ENCODE measurements at places on chromosomes 3 and 15.
A peak's percentile ranks its signal among the peaks of the same experiment; 100 is the strongest.

DNA sequence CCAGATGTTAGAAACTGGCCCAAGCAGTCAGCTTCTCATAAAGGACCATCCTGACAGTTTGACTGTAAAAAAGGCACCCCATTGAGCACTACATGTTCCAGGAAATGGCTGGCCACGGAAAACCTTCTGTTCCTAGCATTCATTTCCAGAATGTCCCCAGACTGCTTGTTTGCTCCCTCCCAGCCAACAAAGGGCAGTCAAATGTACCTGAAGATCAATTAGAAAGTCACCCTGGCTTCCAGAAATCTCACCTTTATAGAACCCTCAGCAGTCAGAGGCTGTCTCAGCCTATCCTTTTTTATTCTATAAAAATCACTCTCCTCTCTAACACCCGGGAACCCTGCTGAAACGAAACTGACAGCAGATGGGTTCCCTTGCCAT is 784 bp upstream of the SAMMSON start:
- DNase-seq = peak; percentile 9

DNA sequence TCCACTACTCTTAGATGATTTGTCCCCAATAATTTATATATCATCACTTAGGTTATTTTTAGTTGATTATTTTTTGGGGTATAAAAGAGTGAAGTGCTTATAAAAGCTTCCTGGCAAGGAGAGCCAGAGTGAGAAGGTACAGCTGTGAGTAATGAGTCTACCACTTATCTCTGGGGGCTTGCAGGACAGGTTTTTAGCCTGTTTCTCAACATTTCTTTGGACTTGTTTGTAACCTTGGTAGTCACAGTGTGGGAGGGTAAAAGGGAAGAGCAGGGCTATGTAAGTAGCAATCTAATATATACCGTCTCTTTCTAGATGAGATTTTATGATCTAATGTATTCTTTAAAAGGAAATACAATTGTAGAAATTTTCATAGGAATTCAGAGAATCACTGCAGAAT is 321.3 kb upstream of the GOLIM4 start:
- DNase-seq = no peak

GRCh38 chr15:76270876-76271275 is 40.4 kb downstream of the ETFA start:
- no peak for DNase-seq

GRCh38 chr15:22780267-22780666 is 6.2 kb upstream of the NIPA1 start:
- DNase-seq = no peak

GRCh38 chr15:76963596-76963995 is 31.3 kb upstream of the PSTPIP1 start:
- DNase-seq = no peak

All from SHP77 treated with DMSO at 0.1 percent for 48 hours (cell line).